ENCODE measurements at places on chromosomes 1 and 21.

DNA sequence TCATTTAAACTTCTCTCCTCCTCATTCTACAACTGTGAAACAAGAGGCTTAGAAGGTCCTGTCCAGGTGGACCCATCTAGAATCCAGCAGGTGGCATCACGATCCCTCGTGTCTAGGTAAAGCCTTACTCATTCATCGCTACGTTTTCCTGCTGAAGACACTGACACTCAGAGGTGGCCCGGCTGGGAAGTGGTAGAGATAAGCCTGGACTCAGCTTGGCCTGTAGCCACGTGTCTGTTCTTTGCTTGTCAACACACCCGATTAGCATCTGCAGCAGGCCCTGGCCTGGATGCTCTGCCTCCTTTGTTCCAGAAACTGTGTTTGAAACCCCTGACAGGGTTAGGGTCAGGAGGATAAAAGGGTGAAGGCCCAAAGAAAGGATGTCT, 43.4 kb downstream of the PARP1 start:
- no peak for DNase-seq

DNA sequence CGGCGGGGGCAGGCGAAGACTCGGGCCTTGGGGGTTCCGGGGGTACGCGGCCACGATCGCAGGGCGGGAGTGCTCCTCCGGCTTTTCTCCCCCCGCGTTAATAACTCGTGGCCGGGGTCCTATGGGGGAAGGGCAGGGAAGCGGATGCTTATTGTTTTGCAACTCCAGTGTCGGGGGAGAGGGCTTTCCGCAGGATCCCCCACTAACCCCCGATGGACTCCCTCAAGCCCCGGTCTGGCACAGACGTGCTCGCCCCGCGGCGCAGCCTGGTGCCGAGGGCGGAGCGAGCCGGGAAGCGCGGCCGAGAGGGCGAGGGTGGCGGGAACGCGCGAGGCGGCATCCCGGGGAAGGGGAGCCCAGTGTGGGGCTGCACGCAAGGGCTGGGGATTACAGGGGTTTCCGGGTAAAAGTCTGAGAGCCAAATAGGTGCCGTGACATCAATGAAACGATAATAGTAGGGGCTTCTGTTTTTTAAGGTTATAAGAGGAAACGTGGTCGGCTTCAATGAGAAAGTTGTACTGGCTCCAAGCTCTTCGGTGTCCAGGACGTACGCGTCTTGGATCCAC, 772 bp downstream of the UCK2 start:
- no peak for DNase-seq

DNA sequence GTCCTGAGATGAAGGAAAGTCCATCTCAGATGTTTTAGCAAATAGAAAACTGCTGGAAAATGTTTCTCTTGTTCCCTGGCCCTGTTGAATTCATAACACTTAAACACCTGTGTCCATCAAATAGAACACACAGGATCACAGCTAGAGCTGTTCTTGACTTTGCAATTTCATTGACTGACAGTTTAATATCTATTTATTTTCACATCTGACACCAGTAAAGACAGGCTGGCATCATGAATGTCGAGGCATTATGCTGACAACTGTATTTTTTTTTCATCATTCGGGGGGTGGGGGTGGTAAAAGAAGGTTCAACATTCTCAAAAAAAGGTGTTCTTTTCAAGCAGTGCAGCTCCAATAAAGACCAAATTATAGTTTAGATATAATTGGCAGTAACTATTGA, 591.2 kb upstream of the PTBP2 start:
- DNase-seq, result no peak

DNA sequence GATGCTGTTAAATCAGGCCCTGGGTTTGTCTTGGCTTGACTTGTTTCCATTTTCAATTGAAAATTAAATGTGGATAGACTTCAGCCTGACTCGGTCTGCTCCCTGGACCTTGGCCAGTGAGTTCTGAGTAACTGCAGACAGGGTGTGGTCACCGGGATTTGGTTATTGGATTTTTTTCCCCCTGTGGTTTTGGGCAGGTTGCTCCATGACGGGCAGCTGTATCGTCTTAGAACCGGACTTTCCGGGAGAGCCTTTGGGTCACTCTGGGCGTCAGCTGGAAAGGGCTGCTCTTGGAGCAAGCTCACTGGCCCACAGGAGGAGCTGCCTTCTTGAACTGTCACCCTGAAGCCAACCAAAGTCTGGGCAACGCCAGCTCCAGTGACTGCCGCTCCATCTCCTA, 75.0 kb downstream of the CLIC6 start:
- DNase-seq, result no peak

GRCh38 chr1:56957931-56958330, 7.9 kb downstream of the C8B start:
- no peak for DNase-seq

GRCh38 chr1:246012341-246012740, 494.7 kb downstream of the SMYD3 start:
- DNase-seq, result peak; percentile 30

DNA sequence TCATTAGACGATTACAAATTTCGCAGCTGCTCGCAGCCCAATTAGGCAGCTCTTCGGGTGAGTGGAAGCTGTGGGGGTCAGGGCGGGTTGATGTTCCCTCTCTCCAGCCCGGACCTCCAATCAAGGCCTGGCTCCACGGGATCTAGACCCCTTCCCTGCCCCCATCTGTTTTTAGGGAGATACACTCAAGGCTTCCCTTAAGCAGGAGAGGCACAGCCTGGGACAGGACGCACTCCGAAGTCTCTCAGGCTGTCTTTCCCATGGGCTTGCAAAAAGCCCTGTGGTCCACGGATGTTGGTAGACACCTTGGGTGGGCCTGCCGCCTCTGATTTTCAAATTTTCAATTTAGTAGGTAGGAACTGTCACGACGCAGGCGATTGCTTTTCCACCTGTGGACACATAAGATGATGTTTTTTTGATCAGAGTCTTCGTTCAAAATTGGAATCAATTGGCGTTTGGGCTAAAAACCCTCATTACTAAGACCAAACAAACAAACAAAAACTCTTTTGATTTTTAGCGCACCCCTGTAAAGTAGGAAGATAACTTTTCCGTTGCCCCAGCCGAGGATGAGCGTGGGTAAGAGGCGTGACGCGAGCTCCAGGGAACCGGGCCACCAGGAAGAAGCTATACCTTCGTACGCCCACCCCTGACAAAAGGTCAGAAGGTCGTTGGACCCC, 2.5 kb upstream of the LHX8 start:
- no peak for DNase-seq

GRCh38 chr1:47568763-47569162, 130.9 kb downstream of the FOXD2 start:
- DNase-seq, result no peak

DNA sequence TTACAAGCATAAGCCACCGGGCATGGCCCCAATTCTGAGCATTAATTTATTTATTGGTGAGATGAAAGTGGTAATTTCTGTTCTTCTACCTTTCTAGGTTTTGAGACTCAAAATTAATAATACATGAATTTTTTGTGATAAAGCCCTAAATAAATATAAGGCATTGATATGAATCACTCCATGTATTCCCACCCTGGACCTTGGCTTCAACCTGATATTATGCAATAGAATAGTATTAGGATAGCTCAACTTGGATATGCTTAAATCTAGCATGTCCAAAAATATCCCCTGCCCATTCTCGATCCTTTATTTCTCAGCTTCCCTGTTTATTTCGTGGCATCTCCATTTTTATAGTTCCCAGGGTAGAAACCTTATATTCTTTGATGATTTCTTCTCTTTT, 2.5 kb downstream of the AGL start:
- DNase-seq, result no peak

- no peak for DNase-seq
These were observed 298.5 kb downstream of the VAV3 start for GRCh38 chr1:107666493-107666892.

DNA sequence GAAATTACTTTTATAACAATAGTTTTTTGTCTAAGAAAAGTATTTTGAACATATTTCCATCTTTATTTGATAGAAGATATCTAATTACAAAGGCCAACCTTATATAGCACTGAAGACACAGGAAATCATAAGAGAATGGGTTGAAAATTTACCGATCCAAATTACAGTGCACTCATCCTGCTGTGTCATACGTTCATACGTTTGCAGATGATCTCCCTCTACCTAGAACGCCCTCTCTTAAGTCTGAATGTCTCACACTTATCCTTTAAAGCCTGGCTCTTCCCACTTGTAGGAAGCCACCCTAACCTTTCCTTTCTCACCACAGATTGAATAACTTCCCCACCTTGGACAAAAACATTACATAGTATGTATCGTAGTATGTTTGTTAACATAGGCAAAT, 9.3 kb downstream of the ASH1L start:
- no peak for DNase-seq

DNA sequence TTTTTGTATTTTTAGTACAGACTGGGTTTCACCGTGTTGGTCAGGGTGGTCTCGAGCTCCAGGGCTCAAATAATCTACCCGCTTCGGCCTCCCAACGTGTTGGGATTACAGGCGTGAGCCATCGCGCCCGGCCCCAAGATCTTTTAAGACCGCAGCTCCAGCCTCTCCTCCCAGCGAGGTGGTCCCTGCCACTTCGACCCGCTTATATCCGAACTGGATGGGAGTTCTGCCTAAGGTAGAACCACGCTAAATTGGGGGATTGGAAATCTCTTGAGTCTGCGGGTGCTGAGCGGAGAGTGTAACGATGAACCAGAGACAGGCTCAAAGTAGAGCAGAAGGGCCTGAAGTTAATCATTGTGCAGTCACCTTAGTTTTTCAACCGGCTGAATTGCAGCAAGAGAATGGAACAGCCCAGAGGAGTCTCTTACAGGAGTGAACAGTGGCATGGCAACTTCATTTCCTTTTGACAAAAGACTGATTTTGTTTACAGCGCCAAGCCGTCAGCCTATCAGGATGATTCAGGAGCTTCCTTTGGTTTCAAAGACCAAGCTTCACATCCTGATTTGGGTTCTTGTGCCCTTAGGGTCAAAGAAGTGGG, 726 bp upstream of the CYB5R1 start:
- peak; percentile 64 for DNase-seq

DNA sequence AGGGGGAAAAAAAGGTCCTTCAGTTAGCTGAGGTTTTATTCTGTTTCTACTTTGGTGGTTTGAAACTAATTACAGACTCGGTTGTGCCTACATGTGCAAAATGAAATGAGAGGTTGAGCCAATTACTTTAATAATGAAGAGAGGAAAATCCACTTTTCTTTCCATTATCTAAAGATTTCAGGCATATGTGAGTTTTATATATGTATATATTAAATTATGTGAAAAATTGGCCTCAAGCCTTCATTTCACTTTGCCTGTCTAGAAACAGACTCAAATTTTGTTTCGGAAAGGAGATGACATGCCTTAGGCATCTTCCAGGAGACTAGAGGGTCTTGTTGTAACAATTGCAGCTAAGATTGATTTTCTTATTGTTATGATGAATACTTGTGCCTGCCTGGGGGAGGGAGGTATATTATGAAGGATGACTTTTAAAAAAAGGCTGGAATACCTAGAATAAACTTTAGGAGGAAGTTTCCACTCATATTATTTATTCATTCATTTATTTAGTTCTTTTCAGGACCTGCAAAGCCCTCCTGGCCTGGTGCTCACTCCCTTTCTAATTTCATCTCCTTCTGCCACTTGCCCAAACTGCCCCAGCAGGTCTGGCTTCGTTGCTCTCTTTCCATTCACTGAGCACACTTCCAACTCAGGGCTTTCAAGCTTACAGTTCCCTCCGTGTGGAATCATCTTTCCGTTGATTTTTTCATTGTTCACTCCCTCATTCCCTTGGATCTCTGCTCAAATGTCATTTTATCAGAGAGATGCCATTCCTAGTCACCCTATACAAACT, 94.2 kb upstream of the HOOK1 start:
- DNase-seq, result no peak

- no peak for DNase-seq
These were observed 70.0 kb downstream of the CLCA4 start for GRCh38 chr1:86616871-86617270.

- DNase-seq, result no peak
These were observed 43.7 kb downstream of the ITPKB start for GRCh38 chr1:226695335-226695900.

- DNase-seq, result no peak
These were observed 104.4 kb downstream of the RHOU start for GRCh38 chr1:228839656-228840055.

DNA sequence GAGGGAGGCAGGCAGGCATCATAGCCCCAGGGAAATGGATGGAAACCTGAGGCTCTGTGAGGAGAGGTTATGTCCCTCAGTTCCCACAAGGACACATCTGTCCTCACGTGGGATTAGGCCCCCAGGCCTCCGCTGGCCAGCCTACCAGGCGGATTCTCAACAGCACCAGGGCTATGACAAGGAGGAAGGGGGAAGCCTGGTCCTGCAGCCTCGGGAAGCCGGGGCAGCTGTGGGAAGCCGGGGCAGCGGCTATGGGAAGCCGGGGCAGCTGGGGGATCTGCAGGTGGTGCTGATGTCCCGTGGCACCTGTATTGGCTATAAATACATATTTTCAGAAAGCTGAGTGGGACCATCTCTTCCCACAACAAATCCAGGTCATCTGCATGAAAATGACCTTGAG, 19.7 kb downstream of the BSND start:
- no peak for DNase-seq

DNA sequence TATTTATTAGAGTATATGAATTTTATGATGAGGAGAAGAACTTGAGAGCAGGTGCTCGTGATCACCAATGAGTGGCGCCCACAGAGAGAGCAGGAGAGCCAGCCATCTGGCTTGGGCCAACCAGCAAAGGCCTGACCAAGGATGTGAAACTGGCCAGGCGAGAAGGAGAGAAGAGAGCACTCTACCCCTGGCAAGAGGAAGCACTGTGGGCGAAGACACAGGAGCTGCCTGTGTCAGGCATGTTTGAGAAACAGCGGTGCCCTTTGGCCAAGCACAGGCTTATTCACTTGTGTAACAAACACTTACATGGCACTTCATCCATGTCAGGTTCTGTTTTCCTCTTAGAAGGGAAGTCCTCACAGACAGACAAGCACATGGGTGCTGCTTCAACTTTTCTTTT, 4.2 kb upstream of the SIPA1L2 start:
- DNase-seq, result no peak

DNA sequence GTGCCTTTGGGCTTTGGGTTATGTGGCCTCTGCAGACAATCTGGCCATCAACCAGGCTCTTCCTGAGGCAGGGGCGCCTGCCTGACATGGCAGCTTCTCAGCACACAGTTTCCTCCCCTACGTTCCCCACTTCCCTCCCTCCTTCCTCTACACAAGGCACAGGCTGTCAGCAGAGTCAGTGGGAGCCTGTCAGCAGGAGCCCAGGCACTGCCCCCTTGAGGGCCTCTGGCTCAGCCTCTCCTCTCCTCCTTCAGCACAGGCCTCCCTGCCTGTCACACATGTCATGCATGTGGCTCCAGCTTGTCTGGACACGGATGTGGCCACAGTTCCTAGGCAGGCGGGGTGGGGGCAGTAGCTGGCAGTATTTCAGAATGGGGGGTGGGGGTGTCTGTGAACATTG, 52.2 kb upstream of the ARTN start:
- peak; percentile 28 for DNase-seq
